ENCODE measurements at places on chromosomes 4 and X.

DNA sequence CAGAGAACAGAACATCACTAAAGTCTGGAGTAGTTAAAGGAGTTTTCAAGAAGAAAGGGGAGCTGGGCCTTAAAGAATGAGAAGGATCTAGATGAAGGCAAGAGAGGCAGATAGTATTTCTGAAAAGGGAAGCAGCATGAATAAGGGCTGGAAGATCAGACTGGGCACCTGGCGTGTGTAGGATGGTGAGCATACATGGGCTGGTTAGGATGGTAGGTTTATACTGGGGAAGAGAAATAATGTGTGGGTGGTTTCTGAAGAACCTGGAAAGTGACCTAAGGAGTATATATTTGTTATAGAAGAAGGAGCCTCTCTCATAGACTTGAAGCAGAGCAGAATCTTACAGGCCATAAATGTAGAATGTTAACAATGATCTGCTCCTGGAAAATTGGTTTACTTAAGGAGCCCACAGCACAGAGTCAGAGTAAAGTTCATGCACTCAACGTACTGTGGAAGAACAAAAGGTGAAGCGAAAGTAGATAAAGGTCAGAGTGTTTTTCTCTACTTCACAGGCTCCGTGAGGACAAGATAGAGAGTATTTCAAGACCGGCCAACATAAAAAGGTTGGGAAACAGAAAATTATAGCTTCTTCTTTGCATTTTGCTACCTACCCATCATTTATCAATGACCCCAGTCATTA is 35.8 kb downstream of the MBNL3 start:
- no peaks in the 10 kb centered on the region for H3K4me1 ChIP-seq
- H3K27ac ChIP-seq, result no peak overlapping the region
- no peaks in the 10 kb centered on the region for H3K27me3 ChIP-seq
- H3K4me3 ChIP-seq, result no peak overlapping the region
- no peak for DNase-seq

- DNase-seq, result no peak
- H3K4me3 ChIP-seq, result no peak overlapping the region
- H3K4me1 ChIP-seq, result no peaks in the 10 kb centered on the region
Measured at GRCh38 chrX:112071132-112071531, 11.4 kb downstream of the TRPC5 start.

- H3K27ac ChIP-seq, result no peak overlapping the region
- no peak overlapping the region for H3K4me3 ChIP-seq
- no peaks in the 10 kb centered on the region for H3K4me1 ChIP-seq
- H3K36me3 ChIP-seq, result no peaks in the 10 kb centered on the region
- no peaks in the 10 kb centered on the region for H3K27me3 ChIP-seq
- DNase-seq, result no peak
Measured at GRCh38 chr4:61385256-61385655, 185.1 kb downstream of the ADGRL3 start.

DNA sequence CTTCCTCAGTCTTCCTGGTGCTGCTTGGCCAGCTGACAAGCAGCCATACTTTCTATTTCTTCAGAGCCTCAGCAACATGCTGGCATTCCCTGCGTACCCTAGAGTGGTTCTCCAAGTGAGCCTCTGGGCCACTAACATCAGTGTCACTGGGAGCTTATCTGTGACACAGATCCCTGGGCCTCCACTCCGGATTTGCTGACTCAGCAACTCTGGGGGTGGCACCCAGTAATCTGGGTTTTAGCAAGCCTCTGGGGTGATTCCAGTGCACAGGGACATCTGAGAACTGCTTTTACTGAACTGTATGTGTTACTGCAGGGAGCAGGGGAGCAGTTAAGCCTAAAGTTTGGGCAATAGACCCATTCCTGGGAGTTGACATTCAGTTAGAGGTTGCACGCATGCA is 28.2 kb upstream of the HMGB3 start:
- H3K36me3 ChIP-seq, result no peaks in the 10 kb centered on the region
- H3K27ac ChIP-seq, result no peak overlapping the region
- H3K27me3 ChIP-seq, result peaks cover 5% of the 10 kb centered on the region
- H3K4me3 ChIP-seq, result no peak overlapping the region
- H3K4me1 ChIP-seq, result no peaks in the 10 kb centered on the region
- no peak for DNase-seq

DNA sequence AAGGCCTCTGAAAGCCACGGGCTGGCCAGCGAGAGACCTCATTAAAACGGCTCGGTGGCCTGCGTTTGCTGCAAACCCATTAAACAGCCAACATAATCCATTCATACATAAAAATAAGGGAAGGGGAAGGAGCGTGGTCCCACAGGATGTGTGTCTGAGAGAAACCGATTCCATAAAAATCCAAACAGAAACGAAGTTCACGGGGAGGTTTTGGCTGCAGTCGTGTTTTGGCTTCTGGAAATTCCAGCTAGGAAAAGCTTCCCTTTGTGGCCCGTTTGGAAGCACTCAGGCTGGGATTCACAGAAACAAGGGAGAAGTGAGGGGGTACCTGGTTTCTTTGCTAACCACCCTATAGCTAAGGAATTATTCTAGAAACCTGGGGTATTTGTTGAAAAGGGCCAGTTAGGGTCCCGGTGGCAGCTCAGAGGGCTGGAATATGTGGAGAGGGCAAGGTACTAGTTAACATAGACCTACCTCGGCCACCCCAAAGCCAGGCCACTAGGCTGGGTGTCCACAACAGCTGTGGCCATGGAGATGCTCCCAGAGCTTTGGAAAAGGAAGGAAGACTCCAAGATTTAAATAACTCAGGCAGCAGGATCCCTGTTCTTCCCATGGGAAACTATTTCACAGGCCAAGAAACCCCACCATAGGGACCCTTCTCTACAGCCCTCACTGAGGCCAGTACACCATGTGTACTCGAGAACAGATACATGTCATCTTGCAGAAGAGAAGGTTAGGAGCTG is 166.8 kb downstream of the BCOR start:
- no peak overlapping the region for H3K4me3 ChIP-seq
- H3K27ac ChIP-seq, result no peak overlapping the region
- DNase-seq, result no peak
- H3K36me3 ChIP-seq, result no peaks in the 10 kb centered on the region
- no peaks in the 10 kb centered on the region for H3K4me1 ChIP-seq
- H3K27me3 ChIP-seq, result no peaks in the 10 kb centered on the region

DNA sequence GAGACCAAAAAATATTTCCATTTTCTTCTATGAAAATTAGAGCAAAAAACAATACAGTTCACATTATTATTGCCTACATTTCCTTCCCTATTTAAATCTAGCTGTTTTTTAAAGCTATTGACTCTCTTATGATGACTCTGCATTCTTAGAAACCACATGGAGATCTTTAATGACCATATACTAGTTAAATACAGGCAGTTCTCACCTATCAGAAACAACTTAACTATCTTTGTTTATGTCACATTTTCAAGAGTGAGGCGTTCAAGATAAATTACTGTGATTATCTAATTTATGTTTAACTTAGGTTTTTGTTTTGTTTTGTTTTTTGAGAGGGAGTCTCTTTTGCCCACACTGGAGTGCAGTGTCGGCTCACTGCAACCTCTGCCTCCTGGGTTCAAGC is 3.0 kb downstream of the CISD2 start:
- peaks cover 40% of the 10 kb centered on the region for H3K4me1 ChIP-seq
- H3K27ac ChIP-seq, result no peak overlapping the region
- DNase-seq, result no peak
- H3K4me3 ChIP-seq, result no peak overlapping the region
- peaks cover 53% of the 10 kb centered on the region for H3K36me3 ChIP-seq

- peaks cover 2% of the 10 kb centered on the region for H3K36me3 ChIP-seq
- H3K27me3 ChIP-seq, result no peaks in the 10 kb centered on the region
- no peak overlapping the region for H3K4me3 ChIP-seq
- no peak for DNase-seq
- H3K4me1 ChIP-seq, result no peaks in the 10 kb centered on the region
Measured at GRCh38 chr4:147877308-147877771, 145.5 kb downstream of the ARHGAP10 start.

DNA sequence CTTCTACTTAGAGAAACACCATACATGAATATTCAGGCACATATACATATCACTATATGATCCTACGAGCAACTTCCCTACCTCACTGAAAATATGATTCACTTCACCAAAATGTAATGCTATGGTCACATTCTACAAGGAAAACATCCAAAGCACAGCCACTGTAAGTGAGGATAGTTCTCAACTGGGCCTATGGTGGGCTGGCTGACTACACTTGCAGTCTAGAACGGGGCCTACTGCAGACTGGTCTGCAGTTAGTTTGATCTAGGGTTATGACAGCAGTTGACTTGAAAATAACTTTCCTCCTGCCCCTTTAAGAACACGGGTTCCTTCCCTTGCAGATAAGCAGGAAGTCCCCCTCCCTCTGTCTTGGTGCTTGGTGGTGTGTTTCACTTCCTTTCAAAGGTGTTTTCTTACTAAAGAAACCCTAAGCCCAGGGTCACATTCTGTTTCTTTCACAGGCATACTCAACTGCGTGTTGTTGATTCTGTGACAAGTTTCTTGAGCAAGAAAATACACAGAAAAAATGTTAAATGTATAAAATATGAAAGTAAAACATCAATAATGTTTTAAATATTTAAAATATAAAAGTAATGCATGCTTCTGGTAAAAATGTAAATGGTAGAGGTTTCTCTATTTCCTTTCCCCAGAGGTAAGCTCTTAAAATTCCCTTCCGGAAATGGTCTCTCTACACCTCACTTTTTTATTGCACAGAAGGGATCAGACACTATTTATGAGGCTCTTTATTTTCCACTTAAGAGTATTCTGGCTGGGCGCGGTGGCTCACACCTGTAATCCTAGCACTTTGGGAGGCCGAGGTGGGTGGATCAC is 18.0 kb upstream of the TMSB4X start:
- H3K4me1 ChIP-seq, result peaks cover 77% of the 10 kb centered on the region
- peak overlapping the region; percentile 96 for H3K27ac ChIP-seq
- DNase-seq, result peak; percentile 79
- H3K4me3 ChIP-seq, result peak overlapping the region; percentile 74
- peaks cover 2% of the 10 kb centered on the region for H3K36me3 ChIP-seq
- no peaks in the 10 kb centered on the region for H3K27me3 ChIP-seq

DNA sequence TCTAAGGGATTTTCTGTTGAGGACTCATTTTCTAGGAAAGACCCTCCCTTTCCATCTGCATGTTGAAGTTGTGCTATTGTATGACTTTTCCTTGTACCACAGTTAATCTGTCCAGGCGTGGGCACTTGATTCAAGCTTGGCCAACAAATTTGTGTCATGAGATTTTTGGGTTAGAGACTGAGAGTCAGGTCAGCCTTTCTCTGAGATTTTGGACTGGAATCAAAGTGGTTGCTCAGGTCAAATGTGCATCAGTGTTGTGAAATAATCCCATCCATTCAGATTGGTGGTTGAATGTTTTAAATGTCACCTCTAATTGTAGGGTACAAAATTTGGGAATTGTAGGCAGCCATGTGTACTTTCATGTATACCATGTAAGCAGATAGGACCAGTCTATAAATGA is 545.2 kb upstream of the IGFBP7 start:
- no peaks in the 10 kb centered on the region for H3K36me3 ChIP-seq
- no peaks in the 10 kb centered on the region for H3K27me3 ChIP-seq

GRCh38 chrX:12128017-12128416 is 10.3 kb upstream of the FRMPD4 start:
- no peaks in the 10 kb centered on the region for H3K27me3 ChIP-seq
- no peaks in the 10 kb centered on the region for H3K36me3 ChIP-seq
- no peaks in the 10 kb centered on the region for H3K4me1 ChIP-seq
- H3K4me3 ChIP-seq, result no peak overlapping the region
- DNase-seq, result no peak
- H3K27ac ChIP-seq, result no peak overlapping the region

- no peak for DNase-seq
- no peaks in the 10 kb centered on the region for H3K36me3 ChIP-seq
- H3K27ac ChIP-seq, result no peak overlapping the region
- H3K27me3 ChIP-seq, result no peaks in the 10 kb centered on the region
- no peaks in the 10 kb centered on the region for H3K4me1 ChIP-seq
Measured at GRCh38 chrX:46354481-46354880, 190.7 kb downstream of the ZNF674 start.

- no peak overlapping the region for H3K27ac ChIP-seq
- no peaks in the 10 kb centered on the region for H3K36me3 ChIP-seq
- H3K4me3 ChIP-seq, result no peak overlapping the region
Measured at GRCh38 chrX:20620306-20620705, 353.6 kb upstream of the RPS6KA3 start.

DNA sequence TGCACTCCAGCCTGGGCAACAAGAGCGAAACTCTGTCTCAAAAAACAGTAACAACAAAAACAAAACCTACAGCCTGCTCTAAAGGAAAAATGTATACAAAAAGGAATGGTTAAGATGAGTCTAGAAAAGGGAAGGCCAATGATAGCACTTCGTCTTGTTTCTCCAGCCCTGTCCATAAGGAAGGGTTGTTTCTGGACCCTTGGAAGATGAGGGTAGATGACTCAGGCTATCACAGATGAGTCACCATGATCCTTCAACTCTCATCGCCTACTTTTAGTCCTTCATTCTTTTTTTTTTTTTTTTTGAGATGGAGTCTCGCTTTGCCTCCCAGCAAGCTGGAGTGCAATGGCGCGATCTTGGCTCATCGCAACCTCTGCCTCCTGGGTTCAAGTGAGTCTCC is 8.8 kb downstream of the PLA2G12A start:
- no peak overlapping the region for H3K27ac ChIP-seq
- H3K4me1 ChIP-seq, result peaks cover 8% of the 10 kb centered on the region
- H3K27me3 ChIP-seq, result no peaks in the 10 kb centered on the region
- peaks cover 24% of the 10 kb centered on the region for H3K36me3 ChIP-seq

DNA sequence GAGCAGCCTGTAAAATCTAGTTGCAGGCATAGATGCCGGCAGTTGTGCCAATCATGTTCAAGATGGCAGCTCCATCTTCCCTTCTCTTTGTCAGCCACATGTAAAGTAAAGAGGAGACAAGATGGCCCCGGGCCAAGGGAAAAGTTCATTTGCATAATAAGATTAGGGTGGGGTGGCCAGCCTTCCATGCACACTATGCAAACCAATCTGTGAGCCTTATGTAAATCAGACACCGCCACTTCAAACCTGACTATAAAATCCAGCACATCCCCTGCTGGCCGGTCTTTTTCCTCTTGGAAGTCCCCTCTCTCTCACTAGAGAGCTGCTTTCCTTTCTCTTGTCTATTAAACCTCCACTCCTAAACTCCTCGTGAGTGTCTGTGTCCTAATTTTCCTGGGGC is 78.9 kb upstream of the CBR4 start:
- no peaks in the 10 kb centered on the region for H3K27me3 ChIP-seq
- no peak for DNase-seq
- H3K4me1 ChIP-seq, result no peaks in the 10 kb centered on the region
- H3K36me3 ChIP-seq, result no peaks in the 10 kb centered on the region
- H3K27ac ChIP-seq, result no peak overlapping the region

DNA sequence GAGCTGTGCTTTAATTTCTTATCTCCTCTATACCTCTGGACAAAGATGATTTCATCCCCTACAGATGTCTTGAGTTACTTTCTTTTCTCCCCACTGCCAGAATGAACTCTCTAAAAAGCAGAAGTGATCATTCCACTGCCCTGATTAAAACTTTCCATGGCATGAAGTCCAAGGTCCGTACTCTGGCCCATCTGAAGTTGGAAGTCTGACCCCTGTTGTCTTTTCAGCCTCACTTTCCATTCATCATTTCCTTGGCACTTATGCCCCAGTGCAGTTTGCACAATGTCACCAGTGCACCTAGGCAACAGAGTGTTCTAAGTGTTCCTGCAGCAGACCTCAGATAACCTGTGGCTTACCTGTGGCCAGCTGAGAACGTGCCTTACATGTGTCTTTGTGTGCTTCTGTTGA is 242.4 kb downstream of the FRAS1 start:
- peaks cover 25% of the 10 kb centered on the region for H3K27me3 ChIP-seq
- peaks cover 11% of the 10 kb centered on the region for H3K4me1 ChIP-seq
- DNase-seq, result no peak
- H3K27ac ChIP-seq, result no peak overlapping the region
